H1 (cell line): ENCODE measurements at places on chromosomes 4 and X.

DNA sequence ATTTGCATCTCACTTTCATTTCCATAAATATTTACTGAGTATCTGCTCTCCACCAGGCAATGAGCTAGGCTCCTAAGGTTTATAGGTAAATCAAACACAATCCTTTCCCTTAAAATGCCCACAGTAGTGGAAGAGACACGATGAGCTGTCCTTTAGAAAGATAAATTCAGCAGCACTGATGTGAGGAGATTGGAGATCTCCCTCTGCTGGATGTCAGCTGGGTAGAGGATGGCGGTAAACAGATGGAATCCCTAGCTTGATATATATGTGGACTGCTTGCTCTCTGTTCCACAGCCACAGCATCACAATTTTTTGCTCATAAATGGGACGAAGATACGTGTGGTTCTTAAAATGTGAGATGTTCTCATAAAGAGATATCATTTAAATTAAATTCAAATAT, 216.4 kb upstream of the RASGEF1B start:
- DNase-seq = no peak

DNA sequence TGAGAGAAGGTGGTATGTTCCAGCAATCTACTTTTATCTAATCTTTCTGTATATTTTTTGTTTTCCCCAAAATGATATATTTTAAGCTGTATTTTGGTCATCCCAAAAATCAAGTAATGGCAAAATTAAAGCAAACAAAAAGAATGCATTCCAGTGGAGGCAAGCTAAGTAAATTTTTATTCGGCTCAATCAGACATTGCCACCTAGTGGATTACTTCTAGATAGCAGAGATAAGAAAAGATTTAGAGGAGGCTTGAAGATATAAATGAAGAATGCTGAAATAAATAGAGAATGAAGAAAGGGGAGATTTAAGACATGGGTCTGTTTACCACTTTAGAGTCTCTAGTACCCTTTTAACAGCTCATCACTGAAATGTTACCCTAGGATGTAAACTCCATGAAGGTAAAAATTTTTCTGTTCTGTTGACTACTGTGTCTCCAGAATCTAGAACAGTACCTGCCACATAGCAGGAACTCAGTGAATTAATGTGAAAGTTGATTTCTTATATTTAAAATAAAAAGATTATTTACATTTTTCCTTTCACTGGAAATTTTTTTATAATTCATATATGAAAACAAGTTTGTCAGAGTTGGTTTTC, 110.9 kb upstream of the ANK2 start:
- DNase-seq = no peak

DNA sequence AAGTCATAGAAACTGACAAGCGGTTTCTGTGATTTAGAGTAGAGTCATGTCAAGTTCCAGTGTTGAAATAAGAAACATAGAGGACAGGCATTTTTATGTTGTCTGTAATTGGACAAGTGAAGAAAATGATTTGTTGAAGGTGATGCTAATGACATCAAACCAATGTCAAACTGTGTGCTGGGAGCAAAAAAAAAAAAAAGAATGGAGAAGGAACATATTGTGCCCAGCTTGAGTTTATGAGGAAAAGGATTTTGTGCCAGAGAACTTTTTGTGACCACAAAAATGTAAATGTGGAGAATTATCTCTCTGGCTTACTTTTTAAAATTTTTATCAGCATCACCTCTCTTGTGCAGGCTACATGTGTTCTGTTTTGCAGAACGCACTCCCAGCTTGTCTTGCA, 495.7 kb downstream of the RAPGEF2 start:
- DNase-seq = no peak

DNA sequence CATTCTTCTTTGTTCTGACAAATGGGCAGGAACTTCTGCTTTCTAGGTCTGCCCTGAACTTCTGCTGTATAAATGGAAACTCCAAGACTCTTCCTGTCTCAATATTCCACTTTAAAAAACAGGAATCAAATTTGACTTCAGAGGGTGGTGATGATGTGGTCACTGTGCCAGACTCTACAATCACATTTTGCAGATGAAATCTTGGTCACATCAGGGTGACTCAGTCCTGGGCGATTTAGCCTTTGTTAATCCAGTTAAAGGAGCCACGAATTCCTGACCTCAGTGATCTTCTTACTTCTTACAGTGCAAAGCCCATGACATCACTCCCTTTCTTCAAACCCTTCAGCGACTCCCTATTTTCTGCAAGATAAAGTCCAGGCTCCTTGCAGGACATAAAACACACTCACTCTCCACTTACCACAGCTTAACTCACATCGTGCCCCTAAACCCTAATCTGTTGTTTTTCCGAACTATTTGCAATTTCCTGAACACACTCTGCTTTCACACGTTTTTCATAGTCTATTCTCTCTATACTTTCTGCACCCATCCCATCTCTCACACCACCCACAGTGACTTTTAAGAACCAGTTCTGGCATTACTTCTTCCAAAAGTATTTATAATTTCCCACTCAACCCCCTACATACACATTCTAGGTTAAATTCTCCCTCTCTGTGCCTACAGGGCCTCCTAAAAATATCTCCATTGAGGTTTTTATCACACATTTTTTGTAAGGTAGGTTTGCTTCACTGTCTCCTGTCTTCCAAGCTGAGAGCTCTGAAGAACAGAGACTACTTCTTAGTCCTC, 11.1 kb downstream of the GASK1B start:
- no peak for DNase-seq

DNA sequence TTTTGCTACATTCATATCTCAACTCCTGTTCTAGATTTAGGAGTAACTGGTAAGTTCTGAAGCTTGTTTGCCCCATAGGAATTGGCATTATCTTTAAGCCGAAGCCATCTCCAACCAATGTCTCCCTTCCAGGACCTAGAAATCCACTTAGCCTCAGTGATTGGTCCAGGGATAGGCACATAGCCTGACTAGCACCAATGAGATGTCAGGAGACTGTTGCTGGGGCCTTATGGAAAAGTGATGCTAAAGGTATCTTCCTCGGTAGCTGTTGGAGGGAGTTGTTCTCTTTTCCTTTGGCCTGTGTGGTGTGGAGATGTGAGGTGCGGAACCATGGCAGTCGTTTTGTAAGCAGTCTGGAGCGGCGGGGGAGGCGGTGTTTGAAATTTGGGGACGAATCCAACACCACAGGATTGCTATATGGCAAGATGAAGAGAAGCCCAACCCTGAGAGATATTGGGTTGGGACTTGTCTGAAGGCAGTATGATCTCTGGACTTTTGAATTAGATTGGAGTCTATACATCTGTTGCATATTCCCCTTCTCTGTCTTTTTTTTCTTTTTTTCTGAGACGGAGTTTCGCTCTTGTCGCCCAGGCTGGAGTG, 109.8 kb upstream of the ATP6AP2 start:
- DNase-seq = no peak

DNA sequence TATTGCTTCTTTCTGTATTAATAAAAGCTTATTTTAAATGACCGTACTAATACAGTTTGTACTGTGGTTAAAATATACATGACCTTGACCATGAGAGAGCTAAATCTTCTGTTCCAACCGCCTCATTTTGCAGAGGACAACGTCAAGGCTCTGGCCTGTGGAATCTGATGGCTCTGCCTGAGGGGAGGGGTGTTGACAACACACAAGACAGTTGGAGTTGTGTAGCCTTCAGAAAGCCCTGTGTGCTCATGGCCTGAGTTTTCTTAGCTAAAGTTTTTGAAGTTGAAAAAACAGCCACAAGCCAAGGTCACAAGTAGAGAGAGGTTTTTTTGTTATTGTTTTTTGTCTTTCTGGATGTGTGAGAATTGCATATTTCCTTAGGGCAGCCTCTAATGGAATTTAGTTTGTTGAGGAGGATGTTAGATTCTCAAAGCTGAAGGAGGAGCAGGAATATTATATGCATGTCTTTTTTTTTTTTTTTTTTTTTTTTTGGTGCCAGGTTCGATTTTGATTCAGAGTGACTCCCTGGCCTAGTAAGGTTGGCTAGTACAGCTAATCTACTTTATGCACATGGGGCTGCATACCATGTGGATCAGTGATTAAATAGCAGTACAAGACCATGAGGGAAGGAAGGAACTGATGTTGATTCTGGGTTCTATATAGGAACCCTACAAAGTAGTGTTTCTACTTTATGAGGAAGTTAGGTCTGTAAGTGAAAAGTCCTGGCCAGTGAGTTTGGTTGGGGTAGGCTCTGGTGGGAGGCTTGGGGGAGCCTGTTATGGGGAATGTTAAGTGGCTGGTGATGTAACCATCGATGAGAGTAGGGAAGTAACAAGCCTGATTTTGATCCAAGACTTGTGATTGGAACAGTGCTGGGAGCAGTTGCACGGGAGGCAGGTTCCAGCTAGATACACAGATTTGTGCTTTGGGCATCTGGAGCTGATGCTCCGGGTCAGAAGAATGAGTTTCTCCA, 20.3 kb downstream of the SMS start:
- DNase-seq = no peak

DNA sequence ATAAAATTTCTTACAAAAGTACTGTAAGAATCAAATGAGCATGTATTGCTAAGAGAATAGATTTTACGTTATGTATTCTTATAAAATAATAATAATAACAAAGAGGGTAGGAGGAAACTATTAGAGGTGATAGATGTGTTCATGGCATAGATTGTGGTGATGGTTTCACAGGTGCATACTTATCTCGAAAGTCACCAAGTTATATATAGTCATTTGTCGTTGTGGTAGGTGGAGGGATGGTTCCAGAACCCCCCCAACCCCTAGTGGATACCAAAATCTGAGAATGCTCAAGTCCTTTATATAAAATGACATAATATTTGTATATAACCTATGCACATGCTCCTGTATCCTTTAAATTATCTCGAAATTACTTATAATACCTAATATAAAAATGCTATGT, 36.7 kb upstream of the H2AZ1 start:
- no peak for DNase-seq

GRCh38 chr4:69713593-69713992, 46.8 kb downstream of the SULT1B1 start:
- no peak for DNase-seq

DNA sequence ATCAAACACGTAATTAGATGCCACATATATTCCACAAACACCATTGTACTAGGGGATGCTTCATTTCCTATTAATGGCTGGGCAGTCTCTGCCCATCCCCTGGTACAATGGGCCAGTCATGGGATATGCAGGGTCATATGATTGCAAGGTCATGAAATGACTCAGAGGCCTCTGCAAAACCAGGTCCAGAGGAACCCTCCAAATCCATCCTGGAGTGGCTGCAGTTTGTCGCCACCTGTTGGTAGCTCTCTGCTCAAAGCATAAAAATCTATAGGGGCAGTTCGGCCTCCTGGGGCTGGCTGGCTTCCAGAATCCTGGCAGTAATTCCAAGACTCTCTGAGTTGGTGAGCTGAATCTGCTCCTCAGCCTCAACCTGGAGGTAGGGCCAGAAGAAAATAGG, 22.9 kb upstream of the PUDP start:
- peak; percentile 53 for DNase-seq

DNA sequence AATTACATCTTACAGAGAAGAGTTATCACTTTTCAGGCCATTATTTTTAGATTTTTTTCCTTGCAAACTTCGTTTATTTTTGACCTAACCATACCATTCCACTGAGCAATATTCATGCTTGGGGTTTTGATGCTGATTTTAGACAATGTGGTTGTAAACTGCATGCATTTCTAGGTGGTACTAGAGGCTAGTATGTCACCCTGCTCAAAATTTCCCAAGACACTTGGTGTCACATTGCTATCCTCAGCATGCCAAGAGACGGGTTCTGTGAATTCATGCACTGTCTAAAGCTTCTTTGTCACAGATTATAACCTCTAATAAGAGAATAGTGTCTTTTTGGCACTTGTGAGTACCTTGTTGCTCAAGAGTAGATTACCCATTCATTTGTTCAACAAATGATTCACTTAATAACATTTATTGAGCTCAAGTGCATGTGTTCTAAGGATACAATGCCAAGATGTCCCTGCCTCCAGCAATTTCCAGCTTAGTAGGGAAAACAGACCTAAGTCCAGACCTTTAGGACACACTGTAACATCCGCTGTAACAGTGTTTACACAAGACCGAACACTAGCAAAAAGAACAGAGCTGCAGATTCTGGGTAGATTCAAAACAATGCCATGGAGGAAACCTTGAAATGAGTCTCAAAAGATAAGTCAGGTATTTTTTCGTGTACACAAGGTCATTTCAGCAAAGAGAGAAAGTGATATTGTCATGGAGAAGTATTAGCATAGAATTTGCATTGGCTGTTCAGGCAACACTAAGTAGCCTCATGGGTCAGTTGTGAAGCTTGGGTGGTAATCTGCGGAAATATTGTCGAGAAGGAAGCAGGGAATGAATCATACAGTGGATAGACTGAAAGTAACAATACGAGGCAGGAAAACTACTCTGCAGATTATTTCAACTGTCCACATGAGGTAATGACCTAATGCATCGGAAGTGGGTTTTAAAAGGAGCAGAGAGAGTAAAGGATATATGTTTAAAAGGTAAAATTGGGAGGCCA, 515.1 kb upstream of the ZFP42 start:
- DNase-seq = no peak

DNA sequence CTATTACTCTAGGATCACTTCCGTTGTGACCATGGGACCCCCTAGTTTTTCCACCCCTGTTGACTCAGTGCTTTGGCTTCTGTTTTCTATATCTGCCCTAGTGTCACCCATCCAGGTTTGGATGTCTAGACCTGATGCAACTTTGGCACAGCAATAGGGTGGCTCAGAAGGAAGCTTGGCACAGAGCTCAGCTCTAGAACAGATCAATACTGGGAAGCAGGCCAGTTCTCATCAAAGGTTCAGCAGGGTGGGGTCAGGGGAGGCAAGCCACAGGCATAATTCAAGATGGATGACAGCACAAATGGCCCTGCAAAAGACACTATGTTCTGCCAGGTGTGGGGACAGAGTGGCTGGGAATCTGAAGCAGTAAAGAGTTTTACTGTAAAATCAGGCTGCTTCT, 74.2 kb upstream of the EGFL6 start:
- DNase-seq = no peak

- DNase-seq = no peak
Observed at GRCh38 chr4:41134581-41134980, 79.8 kb downstream of the APBB2 start.

- no peak for DNase-seq
Observed at GRCh38 chr4:147530134-147530533, 49.2 kb downstream of the EDNRA start.

DNA sequence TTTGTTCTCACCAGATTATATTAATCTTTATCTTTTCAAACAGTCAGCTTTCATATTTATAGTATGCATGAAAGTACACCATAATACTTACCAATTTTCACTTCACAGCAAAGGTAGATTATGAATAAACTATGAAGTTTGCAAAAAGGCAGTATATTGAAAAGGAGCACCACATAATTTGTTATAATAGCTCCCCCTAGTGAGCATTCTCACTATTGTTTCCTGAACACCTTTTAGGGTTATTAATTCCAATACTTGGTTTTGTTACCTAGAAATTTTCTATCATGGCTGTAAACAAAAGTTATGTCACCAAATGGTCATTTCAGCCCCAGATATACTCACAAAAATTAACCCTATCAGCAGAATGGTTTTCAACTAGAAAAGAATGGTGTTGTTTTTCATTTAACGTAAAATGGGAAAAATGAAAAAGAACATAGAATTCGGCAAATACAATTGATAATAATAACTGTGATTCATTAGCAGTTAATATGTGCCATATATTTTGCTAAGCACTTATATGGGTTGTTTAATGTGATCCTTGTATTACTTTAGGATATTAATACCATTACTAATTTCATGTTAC, 30.2 kb upstream of the NKX6-1 start:
- no peak for DNase-seq

- no peak for DNase-seq
Observed at GRCh38 chrX:99394456-99394855, 1015.6 kb downstream of the PCDH19 start.
